ENCODE measurements at places on chromosomes 1 and 21.

DNA sequence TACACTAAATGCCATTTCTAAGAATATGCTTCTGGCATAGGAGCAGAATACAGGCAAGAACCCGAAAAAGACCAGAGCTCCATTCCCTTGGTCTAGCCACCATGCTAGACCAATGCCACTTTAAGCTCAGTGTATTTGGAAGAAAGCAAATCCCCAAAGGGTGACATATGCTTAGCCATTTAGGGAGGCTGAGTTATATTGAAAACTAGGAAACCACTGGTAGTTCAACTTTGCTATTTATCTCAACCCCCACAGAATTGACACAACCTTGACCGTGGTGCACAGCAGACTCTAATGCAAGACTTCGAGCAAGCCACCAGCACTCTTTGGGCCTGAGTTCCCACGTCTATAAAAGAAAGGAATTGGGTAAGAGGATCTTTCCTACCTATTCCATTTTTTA, 167.9 kb downstream of the ADSS2 start:
- no peaks in the 10 kb centered on the region for H3K4me1 ChIP-seq
- no peaks in the 10 kb centered on the region for H3K36me3 ChIP-seq
- no peaks in the 10 kb centered on the region for H3K27me3 ChIP-seq
- H3K4me3 ChIP-seq, result no peak overlapping the region
- no peak overlapping the region for H3K27ac ChIP-seq

- H3K27me3 ChIP-seq, result no peaks in the 10 kb centered on the region
- no peak overlapping the region for H3K27ac ChIP-seq
- no peak overlapping the region for H3K4me3 ChIP-seq
- DNase-seq, result peak; percentile 37
Measured at GRCh38 chr1:52002038-52002917, 11.8 kb upstream of the RAB3B start.

DNA sequence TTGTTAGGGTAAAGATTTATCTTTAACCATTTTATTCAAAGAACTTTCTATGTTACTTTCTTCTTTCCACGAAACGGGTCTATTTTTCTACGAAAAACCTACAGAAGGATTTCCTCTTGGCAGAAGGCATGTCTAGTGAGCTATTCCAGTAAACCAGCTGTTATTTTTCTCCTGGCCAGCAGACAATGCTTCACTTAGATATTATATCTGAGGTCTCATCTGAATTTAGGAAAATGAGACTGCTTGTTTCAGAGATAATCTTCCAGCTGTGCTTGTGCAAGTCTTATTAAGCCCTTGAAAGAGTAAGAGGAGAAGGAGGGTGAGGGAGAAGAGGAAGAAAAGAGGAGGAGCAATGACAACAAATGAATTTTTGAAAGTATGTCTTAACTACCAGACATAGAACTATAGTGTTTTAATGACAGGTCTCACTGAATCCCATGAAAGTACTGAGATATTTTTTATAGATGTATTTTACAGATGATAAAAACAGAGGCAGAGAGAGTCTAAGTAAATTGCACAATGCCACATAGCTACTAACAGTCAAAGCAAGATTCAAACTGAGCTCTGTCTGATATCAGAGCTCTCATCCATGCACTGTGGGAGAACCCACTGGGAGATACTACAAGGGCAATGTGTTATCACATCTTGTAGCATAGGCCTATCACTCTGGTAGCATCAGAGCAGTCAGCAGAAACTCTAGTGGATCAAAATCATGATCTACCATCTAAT, 54.6 kb upstream of the SAMSN1 start:
- no peak overlapping the region for H3K27ac ChIP-seq
- H3K36me3 ChIP-seq, result no peaks in the 10 kb centered on the region
- no peak for DNase-seq
- H3K4me1 ChIP-seq, result no peaks in the 10 kb centered on the region
- H3K4me3 ChIP-seq, result no peak overlapping the region
- H3K27me3 ChIP-seq, result no peaks in the 10 kb centered on the region

GRCh38 chr1:232561381-232561780, 68.6 kb downstream of the SIPA1L2 start:
- no peak for DNase-seq
- H3K27me3 ChIP-seq, result no peaks in the 10 kb centered on the region
- H3K4me3 ChIP-seq, result no peak overlapping the region
- H3K4me1 ChIP-seq, result peaks cover 22% of the 10 kb centered on the region
- H3K27ac ChIP-seq, result no peak overlapping the region
- no peaks in the 10 kb centered on the region for H3K36me3 ChIP-seq

GRCh38 chr1:228528612-228529011, 41.4 kb downstream of the RNF187 start:
- H3K4me1 ChIP-seq, result peaks cover 4% of the 10 kb centered on the region
- no peak overlapping the region for H3K4me3 ChIP-seq
- DNase-seq, result no peak
- peaks cover 5% of the 10 kb centered on the region for H3K27me3 ChIP-seq
- no peaks in the 10 kb centered on the region for H3K36me3 ChIP-seq

DNA sequence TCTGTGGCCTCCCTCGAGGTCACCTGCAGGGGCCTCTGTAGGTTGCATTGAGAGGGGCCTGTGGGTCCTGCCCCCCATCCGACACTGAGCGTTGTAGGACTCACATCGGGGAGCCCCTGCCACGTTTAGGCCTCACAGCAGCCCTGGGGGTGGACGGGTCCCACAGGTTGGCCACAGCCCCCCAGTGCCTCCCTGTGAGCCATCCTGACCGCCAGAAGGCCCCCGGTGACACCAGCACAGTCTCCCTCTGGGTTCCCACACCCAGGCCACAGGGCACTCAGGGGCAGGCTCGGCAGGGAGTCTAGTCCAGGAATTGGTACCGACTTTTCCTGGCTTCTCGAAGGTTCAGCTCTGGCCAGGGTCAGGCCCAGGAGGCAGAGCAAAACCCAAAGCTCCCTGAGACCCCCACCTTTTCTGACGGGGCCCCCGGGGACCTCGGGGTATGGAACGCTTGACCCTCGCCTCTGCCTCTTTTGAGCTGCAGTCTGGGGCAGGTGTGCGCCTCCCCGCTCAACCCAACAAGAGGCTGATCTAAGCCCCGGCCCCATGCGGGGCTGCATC, 13.9 kb upstream of the POFUT2 start:
- no peaks in the 10 kb centered on the region for H3K27me3 ChIP-seq
- H3K27ac ChIP-seq, result peak overlapping the region; percentile 84
- peaks cover 9% of the 10 kb centered on the region for H3K4me1 ChIP-seq
- no peak for DNase-seq
- H3K36me3 ChIP-seq, result no peaks in the 10 kb centered on the region

DNA sequence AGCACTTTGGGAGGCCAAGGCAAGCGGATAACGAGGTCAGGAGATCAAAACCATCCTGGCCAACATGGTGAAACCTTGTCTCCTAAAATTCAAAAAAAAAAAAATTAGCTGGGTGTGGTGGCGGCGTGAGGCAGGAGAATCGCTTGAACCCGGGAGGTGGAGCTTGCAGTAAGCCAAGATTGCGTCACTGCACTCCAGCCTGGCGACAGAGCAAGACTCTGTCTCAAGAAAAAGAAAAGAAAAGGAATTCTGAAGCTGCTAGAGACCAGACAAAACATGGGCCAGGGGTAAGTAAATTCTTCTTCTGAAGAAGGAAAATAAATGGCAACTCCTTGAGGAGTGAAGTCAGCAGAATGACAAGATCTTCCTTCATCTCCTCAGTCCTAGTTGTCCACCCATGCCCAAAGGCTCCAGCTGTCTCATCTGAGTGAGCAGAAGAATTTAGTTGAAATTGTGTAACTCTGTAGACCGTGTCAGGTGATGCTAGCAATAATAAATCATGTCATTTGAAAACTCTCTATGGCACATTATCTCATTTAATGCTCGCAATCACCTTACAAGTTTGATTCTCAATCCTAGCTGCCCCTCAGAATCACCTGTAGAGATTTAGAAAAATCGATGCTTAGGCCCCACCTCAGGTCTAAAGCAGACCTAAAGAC, 14.3 kb downstream of the PDZK1 start:
- no peaks in the 10 kb centered on the region for H3K36me3 ChIP-seq
- no peak overlapping the region for H3K4me3 ChIP-seq
- no peak for DNase-seq
- H3K27ac ChIP-seq, result no peak overlapping the region
- peaks cover 4% of the 10 kb centered on the region for H3K4me1 ChIP-seq

Data from transverse colon (tissue), 4 donors.